Uterine smooth muscle cell (primary cell): ENCODE measurements at places on chromosomes 7 and 10. TPM values are rescaled to one million over a fixed set of nuclear protein-coding genes. Genes with fewer than 3 reads are reported as not detected.

AS3MT gene
- total RNA-seq: 11.0 and 13.7 TPM in 2 replicates

C10orf67 gene
- 0.11 and 0.12 TPM in 2 replicates for total RNA-seq

EPDR1 gene
- 12.8 and 24.2 TPM in 2 replicates for total RNA-seq

UNC5B gene
- total RNA-seq: 11.2 and 51.4 TPM in 2 replicates

KCP gene
- total RNA-seq: 0.55 and 5.2 TPM in 2 replicates

PDE1C gene
- 0.12 and 0.33 TPM in 2 replicates for total RNA-seq

UCN3 gene
- total RNA-seq: not detected in 2 replicates

CC2D2B gene
- total RNA-seq: not detected in 2 replicates

CABCOCO1 gene
- total RNA-seq: 0.44 and 0.75 TPM in 2 replicates

LHPP gene
- total RNA-seq: 12.1 and 20.9 TPM in 2 replicates

ASAH2 gene
- 0.75 and 0.77 TPM in 2 replicates for total RNA-seq

CALML5 gene
- total RNA-seq: not detected in 2 replicates

ITPRID1 gene
- total RNA-seq: not detected in 2 replicates

UNCX gene
- not detected in 2 replicates for total RNA-seq

NPSR1 gene
- not detected in 2 replicates for total RNA-seq

PPP1R17 gene
- total RNA-seq: under 0.01 TPM in 1 of 2 replicates, not detected in the other

CFTR gene
- under 0.01 TPM in 2 replicates for total RNA-seq

GPR141 gene
- not detected in 2 replicates for total RNA-seq

EXOC4 gene
- 97.5 and 100 TPM in 2 replicates for total RNA-seq

RPP38 gene
- total RNA-seq: 15.0 and 15.7 TPM in 2 replicates
